Caco-2 (cell line): ENCODE measurements at places on chromosomes 11 and 22. TPM values are rescaled to one million over a fixed set of nuclear protein-coding genes. Genes with fewer than 3 reads are reported as not detected.

- DNase-seq, result peak; percentile 38
- H3K27me3 ChIP-seq, result no peaks in the 10 kb centered on the region
- peaks cover 69% of the 10 kb centered on the region for H3K4me1 ChIP-seq
- H3K4me3 ChIP-seq, result no peak overlapping the region
- peaks cover 10% of the 10 kb centered on the region for H3K36me3 ChIP-seq
These were observed 54.1 kb downstream of the MYH9 start for GRCh38 chr22:36333644-36334043.

GRCh38 chr22:37985751-37986281, 1.5 kb upstream of the SOX10 start:
- H3K4me1 ChIP-seq, result no peaks in the 10 kb centered on the region
- no peaks in the 10 kb centered on the region for H3K36me3 ChIP-seq
- no peaks in the 10 kb centered on the region; the same call in 1 of the 2 replicates for H3K27me3 ChIP-seq

DNA sequence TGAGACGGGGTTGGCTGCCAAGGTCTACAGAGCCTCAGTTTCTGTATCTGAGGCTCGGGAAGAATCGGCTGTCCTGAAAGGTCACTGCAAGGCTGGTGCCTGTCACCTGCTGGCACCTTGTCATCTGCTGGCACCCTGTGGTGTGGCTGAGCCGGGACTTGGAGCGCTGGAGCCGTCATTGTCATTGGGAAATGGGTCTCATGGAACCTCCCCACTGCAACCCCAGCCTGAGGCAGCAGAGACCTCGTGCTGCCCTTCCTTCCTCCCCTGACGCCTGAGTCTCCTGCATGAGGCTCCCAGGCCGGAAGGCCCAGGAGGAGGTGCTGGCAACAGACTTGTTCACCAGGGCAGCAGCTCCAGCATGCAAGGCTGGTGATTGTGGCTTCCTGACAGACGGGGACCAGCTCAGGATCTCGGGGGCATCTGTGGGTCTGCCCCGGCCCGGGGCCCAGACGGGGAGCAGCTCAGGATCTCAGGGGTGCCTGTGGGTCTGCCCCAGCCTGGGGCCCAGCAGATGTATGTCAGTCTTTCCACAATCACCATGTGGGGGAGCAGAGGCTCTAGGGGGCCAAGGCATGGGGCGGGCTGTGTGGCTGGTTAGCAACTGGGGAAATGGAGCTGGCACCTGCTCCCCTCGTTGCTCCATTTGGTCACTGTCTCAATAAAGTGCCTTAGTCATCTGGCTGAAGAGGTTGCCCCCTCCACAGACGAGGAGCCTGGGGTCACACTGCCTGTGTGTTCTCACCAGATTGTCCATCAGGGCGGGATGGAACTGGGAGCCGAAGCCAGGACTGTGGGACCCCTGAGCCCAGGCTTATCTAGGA, 668.7 kb downstream of the BRD1 start:
- DNase-seq, result no peak
- H3K27me3 ChIP-seq, result no peaks in the 10 kb centered on the region
- no peak overlapping the region for H3K27ac ChIP-seq
- no peak overlapping the region for H3K4me3 ChIP-seq

The STK33 gene
- total RNA-seq, result 0.51 and 0.98 TPM in 2 replicates

- no peak for DNase-seq
- no peaks in the 10 kb centered on the region for H3K27me3 ChIP-seq
- no peak overlapping the region for H3K4me3 ChIP-seq
- H3K27ac ChIP-seq, result no peak overlapping the region
These were observed 22.8 kb upstream of the BAIAP2L2 start for GRCh38 chr22:38133331-38133730.

- H3K27ac ChIP-seq, result no peak overlapping the region
- H3K4me3 ChIP-seq, result no peak overlapping the region
- H3K36me3 ChIP-seq, result no peaks in the 10 kb centered on the region
- no peaks in the 10 kb centered on the region for H3K27me3 ChIP-seq
These were observed 290.6 kb downstream of the JRKL start for GRCh38 chr11:96680211-96681018.

The FREY1 gene
- total RNA-seq, result 1.2 and 1.3 TPM in 2 replicates

- peaks cover 19% of the 10 kb centered on the region for H3K4me1 ChIP-seq
- no peaks in the 10 kb centered on the region for H3K27me3 ChIP-seq
- no peak overlapping the region for H3K4me3 ChIP-seq
- no peaks in the 10 kb centered on the region for H3K36me3 ChIP-seq
These were observed 1.6 kb downstream of the SMIM38 start for GRCh38 chr11:69157156-69157821.

GRCh38 chr11:33984682-33985389, 66.7 kb upstream of the CAPRIN1 start:
- no peak overlapping the region for H3K27ac ChIP-seq
- H3K27me3 ChIP-seq, result no peaks in the 10 kb centered on the region
- no peak overlapping the region for H3K4me3 ChIP-seq
- H3K36me3 ChIP-seq, result no peaks in the 10 kb centered on the region

DNA sequence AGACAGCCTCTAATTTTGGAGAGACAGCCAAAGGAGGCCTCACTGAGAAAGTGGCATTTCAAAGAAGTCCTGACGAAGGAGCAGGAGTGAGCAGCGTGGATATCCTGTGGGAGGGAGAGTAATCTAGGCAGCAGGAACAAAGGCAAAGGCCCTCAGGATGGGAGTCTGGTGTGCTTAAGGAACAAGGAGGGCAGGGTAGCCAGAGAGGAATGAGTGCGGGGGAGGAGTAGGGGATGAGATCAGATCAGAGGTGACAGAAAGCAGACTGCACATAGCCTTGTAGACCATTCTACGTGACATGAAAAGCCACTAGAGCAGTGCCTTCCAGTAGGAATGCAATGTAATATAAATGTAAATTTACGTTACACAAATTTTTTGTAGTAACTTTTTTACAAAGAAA, 5.6 kb downstream of the SLC36A4 start:
- H3K4me3 ChIP-seq, result no peak overlapping the region
- no peaks in the 10 kb centered on the region for H3K36me3 ChIP-seq
- no peak overlapping the region for H3K27ac ChIP-seq

GRCh38 chr22:28759861-28760560, 12.5 kb upstream of the CCDC117 start:
- no peak for DNase-seq
- no peaks in the 10 kb centered on the region for H3K27me3 ChIP-seq
- H3K4me3 ChIP-seq, result no peak overlapping the region

DNA sequence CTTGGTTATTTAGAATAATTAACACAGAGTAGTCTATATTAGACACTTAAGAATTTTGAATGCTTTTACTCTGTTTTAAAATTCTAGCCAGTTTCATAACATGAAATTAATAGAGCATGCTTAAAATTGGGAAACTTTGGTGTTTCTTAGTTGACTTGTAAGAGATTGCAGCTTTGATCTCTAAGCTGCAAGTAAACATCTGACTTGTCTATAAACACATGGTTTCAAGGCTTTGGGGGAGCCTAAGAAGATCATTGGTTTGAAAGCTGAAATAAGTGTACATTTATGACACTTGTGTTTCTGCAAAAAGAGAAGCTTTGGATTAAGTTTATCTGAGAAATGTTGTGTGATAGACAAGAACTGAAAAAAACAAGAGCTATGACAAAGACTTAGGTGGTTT, 37.8 kb downstream of the YAP1 start:
- no peaks in the 10 kb centered on the region for H3K36me3 ChIP-seq
- H3K27ac ChIP-seq, result peak overlapping the region; percentile 13
- no peaks in the 10 kb centered on the region for H3K27me3 ChIP-seq

- DNase-seq, result no peak
- H3K27ac ChIP-seq, result no peak overlapping the region
These were observed 48.3 kb downstream of the LARGE1 start for GRCh38 chr22:33871935-33872334.

GRCh38 chr11:35223991-35224390, 85.0 kb downstream of the CD44 start:
- H3K4me3 ChIP-seq, result no peak overlapping the region
- DNase-seq, result no peak
- no peak overlapping the region for H3K27ac ChIP-seq
- H3K36me3 ChIP-seq, result no peaks in the 10 kb centered on the region
- H3K4me1 ChIP-seq, result no peaks in the 10 kb centered on the region

DNA sequence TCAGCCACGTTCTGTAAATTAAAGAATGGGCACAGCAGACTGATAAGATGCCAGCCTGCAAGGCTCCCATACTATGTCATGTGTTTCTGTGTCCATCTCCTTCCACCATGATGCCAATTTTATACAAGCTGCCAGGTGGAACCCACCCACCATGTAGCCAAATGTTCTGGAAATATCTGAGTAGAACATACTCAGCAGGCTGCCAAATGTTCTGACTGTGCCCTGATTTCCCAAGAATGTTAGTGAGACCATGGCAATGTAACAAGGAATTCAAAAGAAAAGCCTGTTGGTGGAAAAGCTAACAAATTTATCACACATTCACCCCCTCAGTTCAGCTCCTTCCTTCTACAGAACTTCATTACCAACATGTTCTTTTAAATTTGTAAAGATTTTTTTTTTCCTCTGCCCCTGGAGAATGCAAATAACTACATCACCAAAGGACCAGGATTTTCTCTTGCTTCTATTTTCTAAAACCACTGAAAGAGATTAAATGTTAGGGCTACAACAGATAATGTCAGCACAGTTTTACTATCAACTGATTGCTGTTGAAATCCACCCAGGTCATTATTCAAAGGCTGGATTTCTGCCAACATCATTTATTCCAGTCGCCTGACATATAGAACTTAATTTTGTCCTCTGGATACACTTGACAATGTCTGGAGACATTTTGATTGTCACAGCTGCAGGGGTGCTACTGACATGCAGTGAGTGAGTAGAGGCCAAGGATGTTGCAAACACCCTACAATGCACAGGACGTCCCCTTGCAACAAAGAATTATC, 3.1 kb downstream of the DMC1 start:
- DNase-seq, result no peak
- no peak overlapping the region for H3K4me3 ChIP-seq
- no peak overlapping the region for H3K27ac ChIP-seq
- H3K27me3 ChIP-seq, result no peaks in the 10 kb centered on the region
- peaks cover 5% of the 10 kb centered on the region; the same call in 1 of the 2 replicates for H3K4me1 ChIP-seq

DNA sequence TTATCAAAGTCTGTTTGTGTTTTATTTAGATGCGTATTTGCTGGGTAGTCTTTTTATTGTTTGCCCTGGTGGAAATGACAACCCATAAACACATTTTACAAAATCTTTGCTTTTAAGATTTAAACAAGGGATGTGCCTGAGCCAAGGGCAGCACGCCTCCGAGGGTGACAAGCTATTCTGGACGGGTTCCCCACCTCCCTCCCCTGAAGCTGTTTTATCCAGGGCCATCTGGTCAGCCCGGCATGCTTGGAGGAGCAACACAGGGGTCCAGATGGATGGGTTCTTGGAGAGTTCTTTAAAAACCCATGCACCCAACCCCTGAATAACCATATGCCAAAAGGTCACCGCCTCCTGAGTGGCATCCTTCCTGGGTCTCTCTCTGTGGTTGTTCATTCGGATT, 408.9 kb downstream of the OPCML start:
- no peaks in the 10 kb centered on the region for H3K27me3 ChIP-seq
- H3K27ac ChIP-seq, result no peak overlapping the region
- no peaks in the 10 kb centered on the region for H3K4me1 ChIP-seq
- H3K36me3 ChIP-seq, result no peaks in the 10 kb centered on the region
- no peak overlapping the region for H3K4me3 ChIP-seq

GRCh38 chr11:92137747-92138146, 86.9 kb upstream of the FAT3 start:
- H3K36me3 ChIP-seq, result no peaks in the 10 kb centered on the region
- no peak overlapping the region for H3K27ac ChIP-seq
- no peaks in the 10 kb centered on the region for H3K27me3 ChIP-seq
- DNase-seq, result no peak

DNA sequence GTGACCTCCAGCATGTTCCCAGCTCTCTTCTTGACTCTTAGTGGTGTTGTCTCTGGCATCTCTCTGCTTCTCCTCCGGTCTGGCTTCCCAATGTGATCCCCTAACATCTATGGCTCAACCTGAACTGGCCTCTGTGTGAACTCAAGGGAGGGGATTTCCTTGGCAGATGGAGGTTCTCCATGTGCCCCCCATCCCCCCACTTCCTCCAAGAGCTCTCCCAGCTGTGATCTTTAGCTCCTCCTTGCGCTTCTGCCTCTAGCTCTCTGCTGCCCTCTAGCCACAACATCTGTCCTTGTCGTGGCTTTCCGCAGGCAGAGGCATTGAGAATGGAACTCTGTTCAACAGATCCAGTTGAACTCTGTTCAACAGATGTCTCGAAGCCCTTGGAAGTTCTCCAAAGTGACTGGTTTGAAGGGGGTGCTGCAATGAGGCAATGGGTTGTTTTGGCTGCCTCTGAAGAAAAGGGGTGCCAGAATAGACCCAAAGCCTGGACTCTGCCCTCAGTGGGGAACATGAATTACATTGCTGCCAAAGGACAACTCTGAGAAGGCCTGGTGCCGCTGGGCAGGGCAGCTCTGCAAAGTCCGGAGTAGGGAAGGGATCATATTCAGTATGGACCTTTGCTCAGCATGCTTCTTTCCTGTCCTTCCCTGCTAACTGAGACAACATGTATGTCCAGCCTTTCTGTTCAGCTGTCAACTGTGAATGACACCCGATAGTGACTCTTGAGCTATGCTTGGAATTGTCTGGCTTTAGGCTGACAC, 61.9 kb downstream of the ADM start:
- no peak overlapping the region for H3K4me3 ChIP-seq
- peaks cover 15% of the 10 kb centered on the region for H3K4me1 ChIP-seq
- H3K36me3 ChIP-seq, result no peaks in the 10 kb centered on the region

- H3K27ac ChIP-seq, result peak overlapping the region; percentile 63
- H3K36me3 ChIP-seq, result no peaks in the 10 kb centered on the region
- DNase-seq, result no peak
- H3K27me3 ChIP-seq, result no peaks in the 10 kb centered on the region
- H3K4me1 ChIP-seq, result peaks cover 21% of the 10 kb centered on the region
These were observed 96.9 kb downstream of the TRMU start for GRCh38 chr22:46432164-46433068.

DNA sequence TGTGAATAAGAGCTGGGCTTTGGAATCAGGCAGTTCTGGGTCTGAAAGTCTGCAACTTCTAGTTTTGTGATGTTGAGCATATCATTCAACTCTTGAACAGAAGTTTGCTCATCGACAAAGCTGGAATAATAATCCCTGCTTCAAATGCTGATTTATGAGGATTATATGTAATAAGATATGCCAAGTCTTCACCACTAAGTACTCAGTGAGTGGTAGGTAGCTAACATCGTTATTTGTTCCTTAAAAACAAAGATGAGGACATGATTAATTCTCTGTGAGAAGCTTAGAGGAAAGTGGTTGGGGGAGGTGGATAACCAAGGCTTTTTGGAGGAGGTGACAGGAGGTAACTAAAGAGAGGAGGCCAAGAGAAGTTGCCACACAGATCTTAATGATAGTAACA, 96.5 kb downstream of the ME3 start:
- H3K27me3 ChIP-seq, result no peaks in the 10 kb centered on the region
- no peak for DNase-seq
- no peak overlapping the region for H3K4me3 ChIP-seq

DNA sequence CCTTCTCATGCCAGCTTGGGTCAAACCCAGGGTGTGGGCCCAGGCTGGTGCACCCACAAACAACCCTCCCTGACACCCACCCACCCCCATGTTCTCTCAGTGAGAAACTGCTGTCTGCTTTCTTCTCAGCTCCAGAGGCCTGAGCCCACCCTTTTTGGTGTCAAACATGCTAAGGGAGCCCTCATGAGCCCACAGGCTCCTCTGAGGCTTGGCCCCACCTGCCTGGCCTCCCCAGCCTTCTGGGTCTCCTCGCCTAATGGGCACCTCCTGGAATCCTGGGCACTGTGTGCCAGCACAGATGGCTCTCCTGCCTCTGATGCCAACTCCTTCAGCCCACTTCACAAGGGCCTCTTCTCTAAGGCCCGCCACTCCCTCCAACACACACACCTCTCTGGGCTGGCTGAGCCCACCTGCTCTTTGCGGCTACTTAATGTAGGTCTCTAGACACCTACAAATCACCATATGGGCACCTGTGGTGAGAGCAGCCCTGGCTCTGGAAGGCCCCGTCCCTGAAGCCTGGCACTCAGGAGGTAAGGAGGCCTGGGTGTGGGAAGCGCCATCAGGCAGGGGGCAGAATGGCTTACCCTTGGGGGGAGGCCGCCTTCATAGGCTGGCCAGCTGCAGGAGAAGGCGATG, 4.4 kb downstream of the NAGA start:
- H3K4me3 ChIP-seq, result no peak overlapping the region
- no peaks in the 10 kb centered on the region; the same call in 1 of the 2 replicates for H3K36me3 ChIP-seq
- no peak overlapping the region for H3K27ac ChIP-seq
- peaks cover 7% of the 10 kb centered on the region; the same call in 1 of the 2 replicates for H3K4me1 ChIP-seq
